ENCODE measurements at places on chromosomes 2 and 18.

DNA sequence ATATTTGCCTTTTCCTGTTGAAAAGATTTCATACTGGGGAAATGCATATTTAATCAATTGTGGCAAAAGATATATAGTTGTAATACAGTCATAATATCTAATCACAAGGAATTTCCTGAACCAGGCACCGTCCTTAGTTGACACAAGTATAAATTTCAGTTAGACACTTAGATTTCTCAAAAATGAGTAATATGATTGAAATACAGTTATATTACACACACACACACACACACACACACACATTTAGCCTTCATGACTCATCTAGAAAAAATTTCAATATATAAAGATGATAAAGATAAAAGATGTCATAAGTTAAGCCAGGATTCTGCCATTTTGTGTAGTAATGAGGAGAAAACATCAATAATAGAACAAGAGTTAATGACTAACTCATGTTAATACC is 258.4 kb upstream of the ZNF804A start:
- no peak for DNase-seq

DNA sequence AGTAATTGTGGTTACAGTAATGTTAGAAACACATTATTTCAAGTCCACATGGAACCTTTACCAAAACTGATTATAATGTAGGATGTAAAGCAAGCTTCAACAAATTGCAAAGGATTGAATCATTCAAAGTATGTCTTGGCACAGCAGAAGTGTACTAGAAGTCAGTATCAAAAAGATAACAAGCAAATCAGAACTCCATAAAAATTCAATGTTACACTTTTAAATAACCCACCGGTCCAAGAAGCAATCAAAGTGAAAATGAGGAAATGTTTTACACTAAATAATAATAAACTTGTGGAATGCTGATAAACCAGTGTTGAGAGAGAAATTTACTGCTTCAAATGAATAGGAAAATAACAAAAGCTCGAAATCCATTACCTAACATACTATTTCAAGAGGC is 47.7 kb downstream of the TTC21B start:
- no peak for DNase-seq

DNA sequence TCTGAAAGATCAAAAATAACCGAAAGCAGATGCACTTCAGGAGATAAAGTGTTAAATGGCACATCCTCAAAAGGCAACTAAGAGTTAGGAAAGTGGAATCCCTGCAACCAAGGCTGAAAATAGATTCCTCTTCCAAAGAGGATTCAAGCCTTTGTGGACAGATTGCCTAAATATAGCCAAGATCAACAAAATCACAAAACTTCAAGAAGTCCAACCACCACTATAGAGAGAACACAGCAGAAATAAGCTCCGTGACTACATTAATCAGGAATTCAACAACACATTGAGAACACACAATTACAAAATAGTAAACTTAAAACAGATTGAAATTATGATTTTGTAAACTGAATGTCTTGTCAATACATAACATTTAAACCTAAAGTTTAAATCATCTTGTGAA is 165.7 kb downstream of the LNPK start:
- no peak for DNase-seq

DNA sequence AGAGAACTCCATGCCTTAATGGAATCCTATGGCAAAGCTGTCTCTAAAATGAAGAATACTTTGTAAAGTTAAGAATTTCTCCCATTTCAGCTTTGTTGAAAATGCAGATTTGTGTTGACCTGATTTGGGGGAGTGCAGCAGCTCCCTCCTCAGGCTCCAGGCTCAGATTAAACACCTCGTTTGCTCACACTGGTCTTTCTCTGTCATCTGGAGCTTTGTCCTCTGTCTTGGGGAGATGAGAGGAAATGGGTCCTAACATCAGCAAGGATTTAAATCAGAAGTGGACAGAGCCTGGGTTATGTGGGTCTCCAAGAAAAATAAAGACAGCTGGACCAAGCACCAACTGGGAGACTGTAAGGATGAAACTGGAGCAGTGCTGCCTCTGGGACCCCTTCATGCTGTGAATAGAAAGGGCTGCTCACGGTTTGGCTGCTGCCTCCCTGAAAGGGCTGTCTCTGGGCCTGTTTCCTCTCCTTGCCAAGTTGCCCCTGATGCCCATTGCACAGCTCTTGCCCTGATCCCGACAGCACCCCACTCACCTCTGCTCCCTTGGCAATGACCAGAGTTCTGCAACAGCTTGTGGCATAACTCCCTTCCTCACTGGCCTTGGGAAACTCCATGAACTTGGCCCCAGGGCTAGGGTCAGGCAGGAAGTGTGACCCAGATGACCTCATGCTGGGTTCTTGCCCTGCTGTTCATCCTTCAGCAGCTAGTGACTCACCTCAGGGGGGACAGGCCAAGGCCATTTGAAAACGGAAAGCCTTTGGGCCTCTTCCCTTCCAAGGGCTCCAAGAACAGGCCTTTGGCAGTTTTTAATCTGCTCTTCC is 197.2 kb downstream of the CYP26B1 start:
- DNase-seq, result no peak

DNA sequence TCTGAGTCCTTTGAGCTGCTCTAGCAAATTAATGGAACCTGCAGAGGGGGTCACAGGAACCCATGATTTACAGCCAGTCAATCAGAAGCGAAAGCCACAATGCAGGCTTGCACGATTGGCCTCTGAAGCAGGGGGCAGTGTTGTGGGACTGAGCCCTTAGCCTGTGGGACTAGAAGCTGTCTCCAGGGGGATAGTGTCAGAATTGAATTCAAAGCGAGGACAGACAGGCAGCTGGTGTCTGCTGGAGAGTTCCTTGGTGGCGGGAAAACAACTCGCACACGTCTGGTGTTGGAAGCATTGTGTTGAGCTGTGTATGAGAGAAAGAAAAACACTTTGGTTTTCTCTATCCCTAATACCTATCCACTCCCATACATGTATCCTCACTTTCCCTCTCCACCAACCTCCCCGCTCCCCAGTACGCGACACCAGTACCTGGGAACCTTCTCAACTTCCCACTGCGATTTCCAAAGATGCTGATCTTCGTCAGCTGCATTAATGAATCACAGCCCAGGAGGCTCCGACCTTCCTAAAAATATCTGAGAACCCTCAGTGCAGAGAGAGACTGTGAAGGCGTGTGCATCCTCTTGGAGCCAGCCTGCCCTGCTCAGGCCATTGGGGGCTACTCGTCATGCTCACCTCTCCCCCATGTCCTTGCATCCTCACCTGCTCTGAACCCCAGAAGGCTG is 88.2 kb downstream of the HS1BP3 start:
- DNase-seq, result no peak

DNA sequence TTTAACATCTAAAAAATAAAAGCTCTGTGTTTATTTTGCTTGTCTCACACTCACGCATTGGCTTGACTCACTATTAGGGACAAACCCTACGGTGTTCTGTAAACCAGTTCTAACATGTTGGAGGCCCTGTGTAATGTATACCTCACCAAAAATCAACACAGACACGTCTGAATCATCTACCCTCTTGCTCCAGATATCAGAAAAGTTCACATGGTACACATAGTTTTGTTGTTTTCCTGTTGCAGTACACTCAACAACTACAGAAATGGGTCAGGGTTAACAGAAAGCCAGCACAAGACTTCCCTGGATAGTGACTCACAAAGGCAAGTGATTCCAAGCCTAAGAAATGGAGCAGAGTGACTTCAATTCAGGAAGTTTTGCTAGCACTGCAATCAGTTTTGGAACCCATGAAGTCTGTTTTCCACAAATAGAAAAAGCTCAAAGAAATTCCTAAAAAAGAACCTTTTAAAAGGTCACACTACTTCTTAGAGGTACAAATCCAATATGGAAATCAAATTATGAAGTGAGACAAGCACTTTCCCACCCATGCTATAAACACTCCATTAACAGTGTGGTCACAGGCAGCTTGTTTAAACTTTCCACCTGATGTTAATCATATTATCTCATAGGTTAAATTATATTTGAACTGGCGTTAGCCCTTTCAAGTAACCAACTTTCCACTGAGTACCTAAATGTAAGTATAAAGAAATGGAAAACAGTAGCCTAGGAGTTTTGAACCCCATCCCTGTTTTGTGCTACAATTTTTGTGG is 87.4 kb downstream of the GAREM1 start:
- DNase-seq, result no peak

DNA sequence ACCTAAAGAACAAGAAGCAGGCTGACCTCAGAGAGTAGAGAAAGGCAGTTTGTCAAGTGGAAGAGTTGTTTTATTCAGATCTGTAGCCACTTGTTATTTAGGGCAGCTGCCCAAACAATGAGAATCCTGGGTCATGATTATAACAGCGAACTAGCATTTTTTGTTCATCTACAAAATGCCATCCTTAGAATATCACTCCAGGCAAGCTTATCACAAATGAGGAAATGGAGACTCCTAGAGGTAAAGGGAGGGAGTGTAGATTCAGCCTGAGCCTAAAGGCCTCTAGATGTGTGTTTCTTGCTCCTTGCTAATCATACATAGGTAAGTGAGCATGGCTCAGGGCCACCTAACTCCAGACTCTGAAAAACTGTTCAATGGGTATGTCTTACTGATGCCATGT is 126.1 kb downstream of the HNMT start:
- DNase-seq, result no peak

DNA sequence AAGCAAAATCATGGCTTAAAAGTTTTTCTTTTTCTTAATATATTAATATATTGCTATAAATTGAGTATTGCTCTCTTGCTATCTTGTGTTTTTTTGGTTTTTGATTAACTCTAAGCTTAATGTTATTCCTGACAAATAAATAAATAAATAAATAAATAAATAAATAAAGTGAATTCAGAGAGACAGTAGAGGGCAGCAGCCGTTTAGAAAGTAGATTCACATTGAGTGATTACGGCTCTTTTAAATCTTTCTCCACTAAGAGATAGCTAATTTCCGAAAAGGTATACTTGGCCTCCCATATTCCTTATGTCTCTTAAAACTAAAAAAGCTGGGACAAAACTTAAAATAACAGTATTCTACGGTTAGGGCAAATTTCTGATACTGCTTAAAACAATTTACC is 34.3 kb downstream of the MSH2 start:
- no peak for DNase-seq

DNA sequence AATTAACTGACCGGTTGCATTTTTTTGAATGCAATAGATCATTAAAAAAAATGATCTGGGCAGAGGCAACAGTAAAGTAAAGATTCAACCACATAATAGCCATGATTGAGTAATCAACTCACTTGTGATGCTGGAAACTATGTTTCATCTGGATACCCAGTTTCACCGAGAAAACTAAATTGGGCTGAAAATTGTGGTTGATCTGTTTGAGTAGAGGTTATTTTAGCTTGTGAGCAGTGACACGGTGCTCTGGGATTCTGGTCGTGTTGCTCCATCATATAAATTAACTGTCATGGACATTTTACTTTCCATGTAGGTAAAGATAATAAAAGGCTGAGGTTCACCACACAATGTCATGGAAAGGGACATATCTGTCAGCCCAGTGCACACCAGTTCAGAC is 58.7 kb downstream of the CD226 start:
- no peak for DNase-seq

- DNase-seq, result no peak
Measured at GRCh38 chr2:43839776-43840564, 1.2 kb downstream of the ABCG8 start.

GRCh38 chr2:85164145-85164569 is 31.0 kb downstream of the TCF7L1 start:
- no peak for DNase-seq

DNA sequence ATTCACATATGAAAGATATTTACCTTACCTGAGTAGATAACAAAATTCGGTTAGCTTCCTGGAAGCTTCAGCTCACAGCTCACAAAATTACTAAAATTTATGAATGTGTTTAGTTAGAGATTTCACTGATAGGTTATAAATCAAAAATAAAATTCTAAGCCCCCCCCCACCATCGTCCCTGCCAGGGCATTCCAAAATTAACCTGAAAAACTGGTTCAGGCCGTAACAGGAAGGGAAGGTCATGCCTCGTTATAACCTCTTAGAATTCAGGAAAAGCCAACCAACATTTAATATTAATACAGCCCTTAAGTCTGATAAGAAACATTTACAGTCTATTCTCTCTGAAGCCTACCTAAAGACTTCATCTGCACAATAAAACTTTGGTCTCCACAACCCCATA is 48.9 kb downstream of the COX7A2L start:
- no peak for DNase-seq

DNA sequence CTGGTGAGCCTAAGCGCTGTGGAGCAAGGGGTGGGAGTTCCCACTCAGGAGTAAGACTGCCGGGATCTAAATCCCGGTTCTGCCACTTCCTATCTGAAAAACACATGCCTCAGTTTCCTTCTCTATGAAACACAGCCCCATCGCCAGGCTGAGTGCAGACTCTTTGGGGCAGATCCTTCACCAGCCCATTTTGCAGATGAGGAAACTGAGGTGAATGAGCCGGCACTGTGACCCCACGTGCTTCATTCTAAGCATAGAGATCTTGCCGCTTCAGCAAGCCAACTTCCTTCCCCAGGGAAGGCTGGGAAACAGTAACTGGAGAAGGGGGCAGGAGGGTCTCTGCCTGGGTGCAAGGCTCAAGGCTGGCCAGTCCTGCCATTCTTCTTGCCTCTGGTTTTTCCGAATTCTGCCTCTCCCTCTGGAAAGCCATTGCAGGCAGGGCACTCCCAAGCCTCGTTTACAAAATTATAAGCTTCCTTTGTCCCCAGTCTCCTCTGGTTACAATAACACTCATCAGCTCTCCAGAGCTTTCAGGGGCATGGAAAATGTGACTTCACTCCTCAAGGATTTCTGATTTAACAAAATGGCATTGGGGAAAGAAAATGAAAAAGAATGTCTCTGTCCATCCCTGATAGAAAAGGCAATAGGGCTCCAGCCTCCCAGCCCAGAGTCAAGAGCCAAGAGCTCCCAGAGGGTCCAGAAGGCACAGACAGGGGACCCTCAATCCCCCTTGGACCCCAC is 249.2 kb downstream of the TNS1 start:
- no peak for DNase-seq

DNA sequence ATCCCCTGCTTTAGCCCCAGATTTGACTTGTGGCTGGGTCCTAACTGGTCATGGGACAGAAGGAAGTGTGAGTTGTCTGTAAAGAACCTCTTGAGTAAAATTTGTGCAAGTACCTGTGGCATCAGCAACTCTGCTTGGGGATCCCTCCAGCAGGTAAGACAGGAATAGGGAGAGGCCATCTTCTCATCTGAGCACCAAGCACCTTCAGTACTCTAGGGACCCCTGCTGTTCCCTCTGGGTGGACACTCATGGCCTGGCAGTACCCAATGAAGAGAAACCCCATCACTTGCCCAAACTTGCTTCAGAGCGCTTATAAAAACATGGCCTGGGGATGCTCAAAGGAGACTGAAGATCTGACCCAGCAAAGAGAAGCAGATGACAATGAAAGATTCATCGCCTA is 297.8 kb downstream of the SP3 start:
- no peak for DNase-seq

Data from stimulated activated CD4-positive, alpha-beta T cell treated with anti-CD3 and anti-CD28 coated beads, Interleukin-1b, Interleukin-23, amount 100 ng/mL, for 4 hours (primary cell).